MG63 (cell line): ENCODE measurements at places on chromosomes 2 and 18. TPM values are rescaled to one million over a fixed set of nuclear protein-coding genes. Genes with fewer than 3 reads are reported as not detected.
A peak's percentile ranks its signal among the peaks of the same experiment; 100 is the strongest.

The POTEC gene
- total RNA-seq: not detected in 2 replicates

The TEX44 gene
- not detected in 2 replicates for total RNA-seq

The CDKL4 gene
- 0.30 TPM in 1 of 2 replicates, not detected in the other for total RNA-seq

- no peak for DNase-seq
Measured at GRCh38 chr18:75314117-75314516, 103.5 kb downstream of the TSHZ1 start.

GRCh38 chr18:74139888-74140287 lies 7.7 kb downstream of the FBXO15 start:
- DNase-seq: peak; percentile 43

GRCh38 chr18:44636241-44636640 lies 44.4 kb upstream of the SETBP1 start:
- no peak for DNase-seq

- no peak for DNase-seq
Measured at GRCh38 chr2:239546541-239546940, 145.7 kb upstream of the HDAC4 start.

- no peak for DNase-seq
Measured at GRCh38 chr2:239488125-239488524, 87.3 kb upstream of the HDAC4 start.

DNA sequence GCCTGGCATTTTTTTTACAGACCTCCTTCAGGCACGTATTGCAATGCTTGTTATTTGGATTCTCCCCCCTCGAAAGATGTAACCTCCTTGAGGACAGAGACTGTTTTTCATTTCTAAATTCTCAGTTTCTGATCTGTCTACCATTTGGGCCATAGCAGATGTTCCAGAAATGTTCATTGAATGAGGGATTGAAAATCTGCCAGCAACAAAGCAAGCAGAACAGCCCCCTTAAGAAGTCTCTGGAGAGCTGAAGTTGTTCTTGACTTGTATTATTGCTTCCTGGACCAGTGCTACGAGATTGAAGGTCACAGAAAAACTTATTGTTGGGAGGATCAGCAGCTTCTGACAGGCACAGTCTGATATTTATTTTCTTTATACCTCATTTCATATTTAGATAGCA lies 355.5 kb downstream of the EPHA4 start:
- no peak for DNase-seq

- DNase-seq: peak; percentile 6
Measured at GRCh38 chr18:63131106-63131958, 188.2 kb downstream of the BCL2 start.

GRCh38 chr2:129192841-129193253 lies 786.6 kb upstream of the RAB6C start:
- DNase-seq: peak; percentile 5

DNA sequence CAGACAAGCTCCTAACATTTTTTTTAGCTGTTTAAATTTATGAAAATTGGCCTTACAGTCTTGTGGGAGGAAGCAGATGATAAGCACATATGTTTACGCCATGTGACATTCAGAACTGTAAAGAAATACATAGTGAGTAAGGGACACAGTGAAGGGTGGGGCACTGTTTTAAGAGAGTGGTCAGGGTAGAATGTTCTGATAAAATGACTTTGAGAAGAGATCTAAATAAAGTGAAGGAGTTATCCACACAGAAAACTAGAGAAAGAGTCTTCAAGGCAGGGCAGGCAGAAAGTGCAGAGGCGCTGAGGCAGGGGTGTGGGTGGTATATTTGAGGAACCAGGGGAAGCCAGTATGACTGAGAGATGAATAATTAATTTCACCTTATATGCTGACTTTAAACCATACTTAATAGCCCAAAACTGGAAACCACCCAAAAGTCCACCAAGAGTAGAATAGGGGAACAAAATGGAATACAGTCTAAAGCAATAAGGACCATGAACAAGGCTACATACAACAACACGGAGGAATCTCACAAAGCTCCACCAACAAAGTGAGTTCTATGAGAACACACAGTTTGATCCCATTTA lies 8.6 kb downstream of the MREG start:
- no peak for DNase-seq

- peak; percentile 74 for DNase-seq
Measured at GRCh38 chr2:229553091-229553490, 161.3 kb downstream of the DNER start.

DNA sequence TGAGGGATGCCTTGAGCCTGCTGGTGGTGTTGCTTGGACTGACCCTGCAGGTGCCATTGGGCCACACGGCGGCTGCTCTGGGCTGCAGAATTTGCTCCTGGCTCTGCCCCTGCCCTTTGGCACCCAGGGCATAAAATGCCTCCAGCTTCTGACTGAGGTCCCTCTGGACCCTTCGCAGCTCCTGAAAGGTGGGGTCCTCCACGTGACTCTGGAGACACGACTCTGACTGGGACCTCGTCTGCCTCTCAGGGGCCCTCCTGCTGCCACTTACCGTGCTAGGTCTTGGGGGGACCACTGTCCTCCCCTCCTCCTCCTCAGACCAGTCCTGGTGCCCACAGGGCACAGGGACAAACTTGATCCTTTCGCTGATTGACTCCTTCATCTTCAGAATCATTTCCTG lies 2.1 kb downstream of the PCARE start:
- DNase-seq: no peak

- DNase-seq: no peak
Measured at GRCh38 chr2:205193836-205194228, 488.5 kb upstream of the NRP2 start.
